ENCODE measurements at places on chromosomes 5 and 9.

- no peak for DNase-seq
Measured at GRCh38 chr5:111173476-111173875, 50.7 kb upstream of the CAMK4 start.

- DNase-seq: no peak
Measured at GRCh38 chr9:135077497-135078200, 9.8 kb upstream of the OLFM1 start.

GRCh38 chr5:148902478-148902877 is 76.1 kb downstream of the ADRB2 start:
- DNase-seq: no peak

GRCh38 chr9:98686961-98687855 is 21.5 kb downstream of the GABBR2 start:
- DNase-seq: no peak

DNA sequence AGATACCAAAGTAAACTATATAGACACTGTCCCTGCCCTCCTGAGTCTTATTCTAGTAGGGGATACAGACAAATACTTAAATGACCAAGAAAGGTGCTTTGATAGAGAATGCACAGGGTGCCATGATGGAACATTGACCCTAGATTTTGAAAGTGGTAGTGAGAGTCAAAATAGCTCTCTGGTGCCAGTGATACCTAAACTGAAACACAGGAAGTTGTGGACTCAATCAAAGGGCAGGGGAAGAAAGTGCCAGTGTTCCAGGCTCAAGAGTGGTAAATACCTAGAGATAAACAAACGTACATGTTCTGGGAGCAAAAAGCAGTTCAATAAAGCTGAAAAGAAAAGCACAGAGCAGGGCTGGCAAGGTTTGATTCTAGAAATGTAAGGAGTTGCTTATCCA is 267.6 kb downstream of the ISL1 start:
- no peak for DNase-seq
